GM12864 (cell line): ENCODE measurements at places on chromosomes 7 and 10.

DNA sequence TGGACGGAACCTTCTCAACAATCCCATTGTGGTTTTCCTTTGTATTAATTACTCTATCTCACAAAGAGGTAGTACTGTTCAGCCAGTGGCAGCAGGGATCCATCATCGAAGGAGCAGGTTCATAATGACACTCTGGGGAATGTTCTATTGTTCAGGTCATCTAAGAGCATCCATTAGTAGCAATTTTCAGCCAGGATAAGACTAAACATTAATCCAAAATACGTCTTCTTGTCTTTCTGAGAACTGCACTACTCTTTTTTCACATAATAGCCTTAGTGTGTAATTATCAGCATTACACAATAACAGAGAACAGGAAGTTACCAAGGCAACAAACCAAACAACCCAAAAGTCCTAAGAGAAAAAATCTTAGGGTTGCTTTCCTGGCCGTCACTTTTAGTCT lies 259.5 kb upstream of the VWC2 start:
- DNase-seq: no peak

DNA sequence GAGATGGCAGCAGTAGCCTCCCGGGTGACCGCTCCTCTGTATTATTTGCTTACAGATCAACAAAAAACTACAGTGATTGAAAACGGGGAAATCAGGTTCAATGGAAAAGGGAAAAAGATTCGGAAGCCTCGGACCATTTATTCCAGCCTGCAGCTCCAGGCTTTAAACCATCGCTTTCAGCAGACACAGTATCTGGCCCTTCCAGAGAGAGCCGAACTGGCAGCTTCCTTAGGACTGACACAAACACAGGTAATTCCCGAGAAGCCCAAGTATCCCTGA lies 2.2 kb downstream of the DLX6 start:
- no peak for DNase-seq

- no peak for DNase-seq
These were observed 64.2 kb upstream of the COL1A2 start for GRCh38 chr7:94330269-94331020.

GRCh38 chr7:99827040-99827778 lies 604 bp upstream of the CYP3A43 start:
- DNase-seq: no peak

DNA sequence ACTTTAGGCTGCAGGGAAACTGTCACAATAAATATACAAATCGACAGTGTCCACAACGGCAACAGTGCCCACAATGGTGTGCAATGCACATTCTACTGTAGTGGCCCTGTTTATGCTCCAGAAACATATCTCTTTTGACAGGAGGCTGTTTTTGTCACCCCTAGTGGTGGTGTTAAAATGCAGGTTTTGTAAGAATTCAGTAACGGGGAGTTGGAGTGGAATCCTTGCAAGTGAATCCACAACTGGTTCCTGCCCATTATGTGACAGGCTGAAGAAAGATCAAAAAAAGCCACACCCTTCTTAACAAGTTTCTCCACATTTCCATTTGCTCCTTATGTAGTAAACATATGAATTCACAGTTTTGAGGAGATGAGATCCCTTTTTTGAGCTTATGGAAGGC lies 58.5 kb downstream of the BEND7 start:
- no peak for DNase-seq

GRCh38 chr7:98974906-98975816 lies 96.8 kb downstream of the TRRAP start:
- DNase-seq: no peak
